ENCODE measurements at places on chromosomes 1 and 21. TPM values are rescaled to one million over a fixed set of nuclear protein-coding genes. Genes with fewer than 3 reads are reported as not detected.

- no peak for DNase-seq
Measured at GRCh38 chr1:80961464-80962190, 839.1 kb upstream of the ADGRL2 start.

The MYOC gene
- total RNA-seq = not detected

GRCh38 chr1:9182784-9183257, 51.8 kb upstream of the H6PD start:
- DNase-seq = no peak

The CDC20 gene
- 232 TPM for total RNA-seq
